ENCODE measurements at places on chromosomes 6 and 20. TPM values are rescaled to one million over a fixed set of nuclear protein-coding genes. Genes with fewer than 3 reads are reported as not detected.

GRCh38 chr20:47493963-47494293 lies 7.8 kb upstream of the NCOA3 start:
- H3K27ac ChIP-seq: no peak overlapping the region
- no peak for DNase-seq
- no peak overlapping the region for H3K4me3 ChIP-seq
- peaks cover 27% of the 10 kb centered on the region for H3K4me1 ChIP-seq

- H3K36me3 ChIP-seq: no peaks in the 10 kb centered on the region
- H3K27me3 ChIP-seq: no peaks in the 10 kb centered on the region
- H3K4me3 ChIP-seq: no peak overlapping the region
These were observed 340.5 kb upstream of the PRDM1 start for GRCh38 chr6:105745464-105746129.

DNA sequence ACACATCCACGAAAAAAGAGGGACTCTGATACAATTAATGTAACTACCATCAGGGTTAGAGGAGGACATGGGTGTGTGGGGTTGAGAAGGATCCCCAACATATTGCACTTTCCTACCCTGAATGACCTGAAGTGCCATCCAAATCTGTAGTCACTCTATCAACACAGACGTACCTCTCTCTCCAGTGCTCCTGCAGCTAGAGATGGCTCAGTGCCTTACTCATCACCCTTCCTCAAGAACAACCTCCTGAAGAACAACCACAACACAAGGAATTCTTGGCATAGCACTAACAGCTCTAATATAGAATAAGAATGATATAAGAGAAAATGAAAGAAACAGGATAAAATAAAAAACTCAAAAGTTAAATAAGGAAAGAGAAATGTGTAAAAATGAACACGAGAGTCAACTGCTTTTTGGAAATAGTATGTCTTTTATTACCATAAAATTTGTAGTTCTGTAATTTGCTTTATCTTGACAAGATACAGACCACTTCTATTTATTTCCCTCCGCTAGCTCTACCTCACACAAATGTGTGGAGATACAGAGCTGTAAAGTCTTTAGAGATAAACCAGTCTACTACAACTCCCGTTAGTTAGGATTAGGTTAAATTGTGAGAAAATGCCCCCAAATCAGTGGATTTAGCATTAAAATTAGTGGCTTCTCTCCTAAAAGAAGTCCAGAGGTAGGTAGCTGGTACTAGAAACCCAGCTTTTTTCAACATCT lies 63.9 kb downstream of the REV3L start:
- H3K27me3 ChIP-seq: no peaks in the 10 kb centered on the region
- H3K4me1 ChIP-seq: no peaks in the 10 kb centered on the region
- H3K4me3 ChIP-seq: no peak overlapping the region
- H3K36me3 ChIP-seq: peaks cover 12% of the 10 kb centered on the region
- no peak overlapping the region for H3K27ac ChIP-seq
- no peak for DNase-seq

- no peaks in the 10 kb centered on the region for H3K36me3 ChIP-seq
- no peaks in the 10 kb centered on the region for H3K27me3 ChIP-seq
- peaks cover 12% of the 10 kb centered on the region for H3K4me1 ChIP-seq
- no peak for DNase-seq
- no peak overlapping the region for H3K27ac ChIP-seq
These were observed 6.7 kb upstream of the VNN2 start for GRCh38 chr6:132764370-132764769.

DNA sequence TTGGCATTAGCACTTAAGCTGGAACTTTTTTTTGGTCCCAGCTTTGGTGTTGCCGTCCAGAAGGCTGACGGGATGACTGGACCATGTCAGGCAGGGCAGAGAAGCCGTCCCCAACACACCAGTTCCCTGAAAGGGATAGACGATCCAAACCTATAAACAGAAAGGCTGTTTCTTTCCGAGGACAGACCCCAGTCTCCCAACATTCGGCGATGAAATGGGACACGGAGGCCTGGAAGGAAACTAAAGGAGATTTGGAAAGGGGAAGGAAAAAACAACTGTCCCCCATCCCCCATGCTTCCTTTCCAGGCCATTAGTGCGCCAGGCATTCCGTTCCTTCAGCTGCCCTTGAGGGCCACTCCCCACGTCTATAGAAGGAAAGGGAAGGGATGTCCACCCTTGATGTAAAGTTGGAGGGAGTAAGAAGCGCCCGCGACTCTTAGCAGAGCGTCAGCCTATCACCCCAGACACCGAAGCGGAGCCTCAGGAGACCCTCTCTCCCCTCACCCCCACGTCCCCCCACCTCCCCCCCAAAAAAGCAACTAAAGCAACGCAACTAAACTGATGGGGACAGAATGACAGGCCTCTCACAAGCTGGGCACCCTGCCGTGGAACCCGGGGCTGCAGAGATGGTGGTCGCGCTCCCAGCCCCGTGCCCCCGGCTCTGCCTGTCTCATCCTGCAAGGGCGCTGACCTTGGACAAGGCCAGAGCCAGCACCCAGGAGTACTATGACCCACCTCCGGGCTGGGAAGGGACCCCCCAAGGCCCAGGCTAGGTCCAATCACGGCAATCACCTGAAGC lies 638 bp downstream of the BLCAP start:
- H3K4me3 ChIP-seq: peak overlapping the region; percentile 79
- peak overlapping the region; percentile 92 for H3K27ac ChIP-seq
- DNase-seq: no peak
- peaks cover 22% of the 10 kb centered on the region for H3K4me1 ChIP-seq
- H3K36me3 ChIP-seq: no peaks in the 10 kb centered on the region

DNA sequence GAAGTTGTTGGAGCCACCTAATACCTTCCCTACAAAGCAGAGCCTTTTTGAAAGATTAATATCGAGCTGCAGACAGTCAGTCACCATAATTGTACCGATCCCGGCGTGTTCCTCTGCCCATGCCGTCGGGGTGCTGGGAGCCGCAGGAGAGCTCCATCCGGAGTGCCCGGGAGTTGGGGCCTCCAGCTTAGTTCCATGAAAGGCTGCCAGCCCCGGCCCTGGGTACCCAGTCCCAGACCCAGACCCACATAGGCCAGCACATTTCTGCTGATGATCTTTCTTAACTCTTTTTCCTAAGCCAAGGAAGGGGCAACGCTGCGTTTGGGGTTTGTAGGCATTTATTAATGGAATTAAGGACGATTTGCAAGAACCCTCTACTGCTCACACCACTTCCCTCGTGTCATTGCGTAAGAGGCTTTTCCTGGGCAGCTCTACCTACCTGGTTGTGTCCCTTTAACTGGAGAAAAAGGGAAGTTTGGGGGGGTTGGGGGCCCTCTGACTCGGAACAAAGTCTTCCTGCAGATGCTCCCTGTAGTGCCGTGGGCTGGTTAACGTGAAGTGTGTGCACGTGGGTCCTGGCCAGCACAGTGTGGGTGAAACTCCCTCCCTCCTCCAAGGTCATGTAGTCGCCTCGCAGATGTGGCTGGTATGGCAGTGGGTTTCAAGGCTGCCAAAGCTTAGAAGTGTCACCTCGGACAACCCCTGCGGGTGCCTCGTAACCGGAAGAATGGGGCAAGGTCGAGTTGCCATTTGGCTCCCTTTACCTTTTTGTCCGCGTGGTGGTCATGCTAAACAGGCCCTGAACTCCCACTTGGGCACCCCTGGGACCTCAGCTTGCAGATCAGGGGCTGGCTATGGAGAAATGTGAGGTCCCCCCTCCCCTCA lies 54.3 kb upstream of the APCDD1L start:
- no peaks in the 10 kb centered on the region for H3K36me3 ChIP-seq
- no peaks in the 10 kb centered on the region for H3K4me1 ChIP-seq
- H3K4me3 ChIP-seq: no peak overlapping the region
- H3K27ac ChIP-seq: no peak overlapping the region
- DNase-seq: no peak

DNA sequence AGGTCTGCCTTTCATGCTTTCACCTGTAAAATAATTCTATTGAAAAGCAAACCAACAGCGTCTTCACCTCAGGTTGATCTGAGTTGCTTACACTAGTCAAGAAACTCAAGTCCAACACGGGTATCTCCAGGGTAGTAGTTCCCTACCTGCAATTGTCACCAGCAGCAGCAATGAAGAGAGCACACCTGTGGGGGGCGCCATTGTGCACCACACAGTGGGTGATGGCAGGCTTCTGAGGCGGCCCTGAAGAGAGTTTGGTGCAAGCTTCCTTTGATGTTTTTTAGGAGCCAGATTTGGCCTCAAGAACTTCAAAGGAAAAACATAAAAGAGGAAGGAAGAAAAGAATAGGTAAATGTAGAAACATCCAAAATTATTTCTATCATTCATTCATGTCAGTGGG lies 45.1 kb downstream of the KIAA0319 start:
- DNase-seq: no peak
- no peak overlapping the region for H3K27ac ChIP-seq
- H3K36me3 ChIP-seq: no peaks in the 10 kb centered on the region
- H3K4me3 ChIP-seq: no peak overlapping the region
- H3K4me1 ChIP-seq: no peaks in the 10 kb centered on the region

GRCh38 chr20:17644451-17644850 lies 37.6 kb downstream of the RRBP1 start:
- H3K27me3 ChIP-seq: no peaks in the 10 kb centered on the region
- H3K27ac ChIP-seq: no peak overlapping the region
- H3K36me3 ChIP-seq: peaks cover 10% of the 10 kb centered on the region

DNA sequence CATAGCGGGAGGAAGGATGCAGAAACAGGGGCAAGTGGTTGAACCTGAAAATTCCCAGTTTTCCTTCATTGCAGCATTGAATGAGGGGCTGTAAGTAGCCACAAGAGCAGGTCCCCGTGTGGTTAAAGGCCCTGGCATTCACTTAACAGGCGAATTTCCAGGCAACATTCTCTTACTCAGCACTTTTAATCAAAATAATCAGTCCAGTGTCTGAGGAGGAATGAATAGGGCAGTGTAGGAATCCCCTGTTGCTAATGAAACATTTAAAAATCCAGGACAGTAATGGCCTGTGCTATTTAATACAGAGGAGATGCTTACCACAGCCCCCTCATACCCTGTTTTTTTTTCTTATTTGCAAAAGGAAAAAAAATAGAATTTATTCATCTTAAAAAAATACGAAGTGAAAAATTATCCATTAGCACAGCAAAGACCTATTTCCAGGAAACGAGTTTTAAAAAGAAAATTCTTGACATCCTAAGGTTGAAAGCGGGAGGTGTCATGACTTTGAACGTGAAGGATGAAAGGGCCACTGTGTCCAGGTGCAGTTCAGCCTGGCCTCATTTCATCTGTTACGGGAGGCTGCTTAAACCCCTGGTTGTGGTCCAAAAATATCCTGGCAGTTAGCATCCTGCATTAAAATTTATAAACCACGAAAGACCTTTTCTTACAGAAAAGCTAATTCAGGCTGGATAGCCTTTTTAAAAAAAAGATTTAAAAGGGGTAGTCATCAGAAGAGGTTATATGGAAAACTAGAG lies 20.2 kb downstream of the MYLK4 start:
- no peaks in the 10 kb centered on the region for H3K4me1 ChIP-seq
- no peak overlapping the region for H3K27ac ChIP-seq
- peaks cover 3% of the 10 kb centered on the region for H3K36me3 ChIP-seq
- H3K27me3 ChIP-seq: no peaks in the 10 kb centered on the region

DNA sequence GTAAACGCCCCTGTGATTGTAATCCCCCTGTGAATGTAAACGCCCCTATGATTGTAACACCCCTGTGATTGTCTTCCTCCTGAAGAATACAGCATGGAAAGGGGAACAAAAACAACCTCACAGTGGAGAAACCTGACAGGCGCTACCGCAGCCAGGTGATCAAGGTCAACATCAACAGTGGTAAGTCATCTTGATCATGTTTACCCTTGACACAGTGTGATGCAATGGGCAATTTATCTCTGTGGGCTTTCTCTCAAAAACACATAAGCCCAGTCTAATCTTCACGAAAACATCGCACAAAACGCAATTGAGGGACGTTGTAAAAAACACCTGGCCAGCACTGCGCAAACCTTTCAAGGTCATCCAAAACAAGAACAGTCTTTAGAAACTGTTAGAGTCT lies 277.2 kb downstream of the PRKN start:
- H3K36me3 ChIP-seq: no peaks in the 10 kb centered on the region
- no peaks in the 10 kb centered on the region for H3K4me1 ChIP-seq
- H3K27ac ChIP-seq: no peak overlapping the region
- no peak for DNase-seq
- H3K27me3 ChIP-seq: no peaks in the 10 kb centered on the region
- no peak overlapping the region for H3K4me3 ChIP-seq

- no peaks in the 10 kb centered on the region for H3K36me3 ChIP-seq
- peaks cover 8% of the 10 kb centered on the region for H3K27me3 ChIP-seq
- H3K4me3 ChIP-seq: no peak overlapping the region
These were observed 42.9 kb downstream of the C6orf132 start for GRCh38 chr6:42099340-42100028.

DNA sequence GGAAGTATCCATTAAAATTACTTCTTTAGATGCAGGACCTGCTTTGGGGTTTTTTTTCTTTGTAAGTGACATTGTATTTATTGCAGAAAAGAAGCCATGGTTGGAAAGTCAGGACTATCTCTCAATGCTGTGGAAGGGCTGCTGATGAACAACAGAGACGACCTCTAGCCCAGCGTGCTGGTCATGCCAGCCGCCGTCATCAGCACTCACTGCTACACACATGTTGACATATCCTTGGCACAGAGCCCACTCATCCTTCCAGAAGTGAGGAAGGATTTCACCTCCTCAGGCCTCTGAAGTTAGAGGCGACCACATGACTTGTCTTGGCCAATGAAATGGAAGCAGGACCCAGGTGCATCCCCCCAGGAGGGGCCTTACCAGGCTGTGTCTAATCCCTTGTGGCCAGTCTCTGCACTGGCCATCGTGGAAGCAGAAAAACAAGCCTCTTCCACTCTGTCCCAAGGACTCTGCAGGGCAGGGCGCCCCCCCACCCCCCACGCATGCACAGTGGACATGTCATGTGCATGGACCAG lies 343.5 kb downstream of the TAF4 start:
- H3K27ac ChIP-seq: no peak overlapping the region
- no peaks in the 10 kb centered on the region for H3K36me3 ChIP-seq
- DNase-seq: no peak
- peaks cover 19% of the 10 kb centered on the region for H3K4me1 ChIP-seq
- H3K27me3 ChIP-seq: no peaks in the 10 kb centered on the region

DNA sequence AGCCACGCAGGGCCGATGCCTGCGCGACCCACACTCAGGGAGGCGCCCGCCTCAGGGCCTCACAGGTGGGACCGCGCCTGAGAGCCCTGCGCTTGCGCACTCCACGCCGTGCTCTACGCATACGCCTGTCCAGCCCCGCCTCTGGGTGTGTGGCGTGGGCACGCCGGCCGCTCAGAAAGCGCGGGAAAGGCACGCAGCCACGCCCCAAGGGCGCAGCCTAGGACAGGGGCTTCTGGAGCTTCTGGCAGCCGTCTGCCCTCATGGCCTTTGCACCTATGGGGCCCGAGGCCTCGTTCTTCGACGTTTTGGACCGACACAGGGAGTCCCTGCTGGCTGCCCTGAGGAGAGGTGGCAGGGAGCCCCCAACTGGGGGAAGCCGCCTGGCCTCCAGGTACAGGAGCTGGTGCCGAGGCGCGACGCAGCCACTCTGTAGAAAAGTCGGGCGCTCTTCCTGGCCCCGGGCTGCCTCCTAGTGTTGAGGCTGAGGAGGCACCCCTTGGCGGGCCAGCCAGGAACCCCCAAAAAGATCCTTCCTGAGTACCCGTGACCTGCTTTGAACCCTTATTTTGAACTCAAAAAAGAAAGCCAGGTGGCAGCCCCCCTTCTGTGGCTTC lies at the start of gene SPO11:
Gene SPO11, plus strand, starts transcription at position 196 of the 614 bp plus-strand sequence. Its CDS starts 65 bp downstream, at position 261.
- no peak for DNase-seq
- no peaks in the 10 kb centered on the region for H3K36me3 ChIP-seq
- H3K27ac ChIP-seq: no peak within 1 kb of the TSS
- peaks cover 17% of the 10 kb centered on the region for H3K27me3 ChIP-seq
- H3K4me1 ChIP-seq: no peaks in the 10 kb centered on the region
- H3K4me3 ChIP-seq: no peak within 1 kb of the TSS

Gene INSM1
- total RNA-seq: not detected

Gene CYP21A2
- total RNA-seq: 0.43 TPM

Gene ULBP2
- not detected for total RNA-seq

Gene RSPH9
- not detected for total RNA-seq

Gene KIF25
- total RNA-seq: not detected

Gene MUCL3
- total RNA-seq: not detected

Gene AVP
- total RNA-seq: 1.6 TPM
